Esophagus muscularis mucosa (tissue), 4 donors: ENCODE measurements at places on chromosomes 12 and 14. TPM values are rescaled to one million over a fixed set of nuclear protein-coding genes. Genes with fewer than 3 reads are reported as not detected.

SOX5 gene
- 7.8 TPM for total RNA-seq

FGF23 gene
- total RNA-seq: not detected

KLRC3 gene
- not detected for total RNA-seq

KRT71 gene
- total RNA-seq: not detected

PDZRN4 gene
- 75.2 TPM for total RNA-seq

SMCO3 gene
- total RNA-seq: not detected

TAS2R30 gene
- total RNA-seq: 2.0 TPM

MSI1 gene
- not detected for total RNA-seq

RHOJ gene
- total RNA-seq: 12.1 TPM
